ENCODE measurements at places on chromosomes 11 and 22.

DNA sequence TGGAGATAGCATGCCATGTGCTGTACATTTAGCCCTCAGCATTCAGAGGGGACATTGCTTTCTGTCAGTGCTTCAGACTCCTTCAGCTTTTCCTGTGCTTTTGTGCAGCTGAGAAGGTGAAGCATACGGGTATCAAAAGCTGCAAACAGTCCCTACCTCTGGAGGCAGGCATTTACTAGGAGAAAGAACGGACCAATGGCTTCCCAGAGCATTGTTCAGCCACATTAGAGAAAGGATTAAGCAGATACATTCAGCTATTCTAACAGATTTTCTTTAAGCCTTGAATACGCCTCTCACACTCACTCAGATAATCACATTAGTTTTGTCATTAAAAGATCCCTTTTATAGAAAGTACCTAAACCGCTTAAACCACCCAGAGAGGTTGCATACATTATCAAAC, 80.7 kb upstream of the FAM181B start:
- no peak for DNase-seq

DNA sequence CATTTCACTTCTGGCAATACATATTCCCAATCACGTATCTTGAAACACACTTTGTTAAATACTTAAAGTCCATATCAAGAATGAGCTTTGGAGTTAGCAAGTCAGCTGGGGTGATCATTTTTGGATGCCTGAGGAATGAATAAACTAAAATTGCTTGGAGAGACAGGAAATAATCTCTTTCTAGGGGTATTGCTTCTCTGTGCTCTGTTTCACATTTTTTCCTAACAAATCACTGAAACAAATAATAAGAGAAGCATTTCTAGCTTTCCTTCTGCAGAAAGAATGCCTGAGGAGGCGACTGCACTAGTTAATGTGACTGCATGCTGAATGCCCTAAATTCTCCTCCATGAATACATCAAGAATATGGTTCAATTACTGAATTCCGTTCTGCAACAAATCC, 541.4 kb upstream of the CCDC90B start:
- no peak for DNase-seq

DNA sequence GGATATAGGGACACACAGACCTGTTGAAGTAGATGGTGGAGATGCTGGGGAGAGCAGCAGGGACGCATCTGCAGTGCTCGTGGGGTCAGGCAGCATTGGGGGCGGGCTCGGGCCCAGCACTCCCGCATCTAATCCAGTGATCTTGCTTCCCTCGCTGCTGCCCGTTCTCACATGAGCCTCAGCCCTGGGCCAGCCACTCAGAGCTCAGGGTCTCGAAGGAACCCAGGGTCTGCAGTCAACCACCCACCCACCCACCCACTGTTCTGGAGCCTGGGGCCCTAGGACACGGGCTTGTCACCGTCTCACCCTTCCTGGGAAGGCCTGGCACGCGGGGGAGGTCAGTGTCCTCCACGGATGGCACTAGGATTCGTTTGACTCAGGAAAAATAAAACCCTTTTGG, 406.0 kb downstream of the TBC1D22A start:
- DNase-seq = no peak

DNA sequence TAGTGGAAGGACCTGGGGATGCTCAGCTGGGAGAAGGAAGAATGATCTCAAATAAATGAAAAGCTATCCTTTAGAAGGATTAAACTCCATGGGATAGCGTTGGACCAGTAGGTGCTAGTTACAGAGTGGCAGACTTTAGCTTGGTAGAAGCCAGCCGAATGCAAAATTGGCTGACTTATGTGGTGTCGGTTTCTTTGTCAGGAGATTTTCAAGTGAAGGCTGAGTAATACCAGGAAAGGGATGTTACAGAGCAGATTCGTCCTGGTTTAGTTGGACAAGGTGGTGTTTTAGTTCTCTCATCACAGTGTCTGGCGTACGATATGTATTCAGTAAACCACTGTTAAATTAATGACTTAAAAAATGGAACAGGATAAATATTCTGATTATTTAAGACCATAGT, 26.0 kb downstream of the FDX1 start:
- no peak for DNase-seq

DNA sequence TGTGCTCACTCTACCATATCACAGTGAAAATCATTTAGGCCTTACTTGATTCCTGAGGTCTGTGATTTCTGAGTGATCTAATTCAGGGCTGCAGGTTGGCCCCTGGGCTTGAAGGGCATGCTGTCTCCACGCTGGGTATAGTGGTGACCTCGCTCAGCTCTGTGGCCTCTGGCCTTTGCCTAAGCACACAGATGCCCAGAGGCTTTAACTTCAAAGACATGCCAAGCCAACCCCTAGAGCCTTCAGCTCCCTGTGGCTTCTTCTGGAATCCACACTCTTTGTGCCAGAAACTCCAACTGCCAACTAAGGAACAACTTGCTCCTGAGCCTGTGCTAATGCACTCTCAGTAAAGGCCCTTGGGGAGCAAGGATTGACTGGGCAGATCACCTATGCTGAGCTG, 232.6 kb upstream of the MPPED2 start:
- DNase-seq = no peak

Data from GDM1 (cell line).